Peyer's patch (tissue), 4 donors: ENCODE measurements at places on chromosomes 16 and 17.

- no peak overlapping the region for H3K27ac ChIP-seq
- H3K27me3 ChIP-seq, result no peaks in the 10 kb centered on the region
- no peaks in the 10 kb centered on the region for H3K36me3 ChIP-seq
- H3K4me3 ChIP-seq, result no peak overlapping the region
Observed at GRCh38 chr17:7644775-7645174, 6.0 kb upstream of the ATP1B2 start.

DNA sequence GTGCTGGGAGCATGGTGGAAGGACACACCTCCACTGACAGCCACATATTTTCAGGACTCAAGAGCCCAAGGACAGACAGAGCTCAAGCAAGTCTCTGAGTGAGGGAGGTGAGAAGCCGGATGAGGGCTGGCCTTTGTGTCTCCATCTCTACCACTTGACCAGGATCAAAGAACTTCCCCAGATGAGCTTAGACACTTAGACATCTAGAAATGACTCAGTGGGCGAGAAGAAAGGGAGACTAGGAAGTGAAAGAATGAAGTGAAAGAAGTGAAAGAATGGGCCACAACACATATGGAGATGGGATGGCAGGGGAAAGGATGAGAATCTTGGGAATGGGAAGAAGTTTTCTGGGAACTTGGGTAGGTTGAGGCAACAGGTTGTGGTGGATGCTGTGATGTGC, 274.9 kb upstream of the CCL2 start:
- H3K36me3 ChIP-seq, result no peaks in the 10 kb centered on the region
- H3K27ac ChIP-seq, result no peak overlapping the region
- no peak for DNase-seq
- H3K4me3 ChIP-seq, result no peak overlapping the region

- H3K4me1 ChIP-seq, result no peaks in the 10 kb centered on the region
- H3K4me3 ChIP-seq, result no peak overlapping the region
- DNase-seq, result no peak
- H3K27ac ChIP-seq, result no peak overlapping the region
- no peaks in the 10 kb centered on the region for H3K36me3 ChIP-seq
Observed at GRCh38 chr16:52489894-52490293, 57.0 kb downstream of the TOX3 start.

- H3K27ac ChIP-seq, result no peak overlapping the region
- no peak for DNase-seq
- no peaks in the 10 kb centered on the region for H3K36me3 ChIP-seq
- no peak overlapping the region for H3K4me3 ChIP-seq
- H3K27me3 ChIP-seq, result no peaks in the 10 kb centered on the region
Observed at GRCh38 chr16:15607700-15608396, 35.1 kb downstream of the MARF1 start.

DNA sequence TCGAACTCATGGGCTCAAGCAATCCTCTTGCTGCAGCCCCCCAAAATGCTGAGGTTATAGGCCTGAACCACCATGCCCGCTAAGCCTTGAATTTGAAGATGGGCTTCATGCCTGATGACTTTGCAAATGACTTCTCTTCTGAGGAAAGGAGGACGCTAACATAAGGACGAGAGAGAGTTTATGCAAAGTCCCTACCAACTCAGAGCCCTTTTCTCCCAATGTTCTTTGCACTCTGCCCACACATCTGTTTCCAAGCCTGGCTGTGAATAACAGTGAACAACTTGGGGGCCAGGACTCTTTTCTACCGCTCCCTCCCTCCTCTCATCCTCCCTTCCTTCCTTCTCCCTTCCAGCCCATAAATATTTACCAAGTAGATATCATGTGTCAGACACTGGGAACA, 8.5 kb upstream of the NPIPB2 start:
- H3K4me3 ChIP-seq, result no peak overlapping the region
- DNase-seq, result no peak
- no peaks in the 10 kb centered on the region for H3K4me1 ChIP-seq
- H3K27me3 ChIP-seq, result no peaks in the 10 kb centered on the region
- H3K27ac ChIP-seq, result no peak overlapping the region

DNA sequence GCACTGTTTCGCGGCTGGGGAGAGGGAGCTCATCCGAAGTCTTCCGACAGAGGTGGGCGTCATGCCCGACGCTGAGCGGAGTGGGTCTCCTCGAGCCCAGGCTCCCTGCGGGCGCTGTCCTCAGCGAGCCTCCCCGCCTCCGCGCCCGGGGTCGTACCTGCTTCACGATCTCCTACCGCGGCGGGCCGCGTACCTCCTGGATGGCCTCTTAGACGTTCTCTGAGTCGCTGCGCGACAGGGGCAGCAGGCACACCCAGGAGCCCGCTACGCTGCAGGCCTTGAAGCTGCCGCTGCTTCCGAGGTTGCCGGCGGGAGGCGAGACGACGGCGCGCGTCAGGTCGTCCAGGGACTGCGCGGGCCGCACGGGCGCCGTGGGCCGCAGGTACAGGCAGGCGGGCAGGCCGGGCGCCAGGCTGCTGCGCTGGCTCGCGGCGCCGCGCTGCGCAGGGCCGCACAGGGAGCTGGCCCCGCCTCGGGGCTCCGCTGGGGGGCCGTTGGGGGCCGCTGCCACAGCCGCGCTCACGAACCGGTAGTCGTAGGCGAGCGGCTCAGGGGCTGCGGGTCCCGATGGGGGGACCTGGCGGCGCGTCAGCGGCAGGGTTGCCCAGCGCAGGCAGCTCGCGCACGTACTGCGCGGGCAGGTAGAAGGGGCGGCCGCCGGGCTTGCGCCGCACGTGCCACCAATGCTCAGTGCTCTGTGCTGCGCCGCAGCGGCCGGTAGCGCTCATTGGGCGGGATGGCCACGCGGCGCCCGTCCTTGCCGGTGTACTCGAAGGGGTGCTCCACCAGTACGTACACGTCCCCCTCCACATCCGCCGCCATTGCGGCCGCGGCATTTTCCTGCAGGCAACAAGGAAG, 116.4 kb upstream of the SMURF2 start:
- peak; percentile 64 for DNase-seq
- H3K27me3 ChIP-seq, result peaks cover 18% of the 10 kb centered on the region
- peak overlapping the region; percentile 42 for H3K4me3 ChIP-seq
- H3K27ac ChIP-seq, result peak overlapping the region; percentile 36

GRCh38 chr16:12771341-12771798, 32.3 kb downstream of the CPPED1 start:
- no peaks in the 10 kb centered on the region for H3K4me1 ChIP-seq
- no peak overlapping the region for H3K4me3 ChIP-seq
- H3K36me3 ChIP-seq, result no peaks in the 10 kb centered on the region
- no peak for DNase-seq
